GM13977 (cell line): ENCODE measurements at places on chromosomes 16 and 17.

GRCh38 chr17:78206298-78206697 lies 7.8 kb upstream of the BIRC5 start:
- DNase-seq = no peak

DNA sequence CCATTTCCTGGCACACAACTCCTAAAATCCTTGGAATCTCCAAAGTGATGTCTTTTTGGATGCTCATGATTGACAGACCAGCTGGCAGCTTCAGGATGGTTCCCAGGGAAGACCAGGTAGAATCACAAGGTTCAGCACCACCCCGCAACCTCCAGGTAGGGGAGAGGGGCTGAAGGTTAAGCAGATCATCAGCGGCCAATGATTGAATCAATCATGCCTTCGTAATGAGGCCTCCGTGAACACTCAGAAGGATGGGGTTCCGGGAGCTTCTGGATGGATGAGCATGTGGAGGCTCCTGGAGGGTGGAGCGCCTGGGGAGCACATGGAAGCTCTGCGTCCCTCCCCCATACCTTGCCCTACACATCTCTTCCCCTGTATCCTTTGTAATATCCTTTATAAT lies 185.9 kb downstream of the SEC14L1 start:
- DNase-seq = no peak

DNA sequence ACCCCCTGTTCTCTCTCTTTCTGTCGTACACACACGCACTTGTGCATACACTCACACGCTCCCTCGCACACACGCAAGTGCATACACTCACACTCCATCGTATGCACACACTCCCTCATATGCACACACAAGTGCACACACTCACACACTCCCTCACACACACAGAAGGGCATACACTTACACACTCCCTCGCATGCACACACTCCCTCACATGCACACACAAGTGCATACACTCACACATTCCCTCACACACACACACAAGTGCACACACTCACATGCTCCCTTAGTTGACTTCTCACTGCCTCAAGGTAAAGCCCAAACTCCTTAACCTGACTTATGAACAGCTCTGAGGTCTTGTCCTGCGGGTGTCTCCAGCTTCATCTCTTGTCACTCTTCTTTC lies 78.7 kb downstream of the NOG start:
- no peak for DNase-seq

DNA sequence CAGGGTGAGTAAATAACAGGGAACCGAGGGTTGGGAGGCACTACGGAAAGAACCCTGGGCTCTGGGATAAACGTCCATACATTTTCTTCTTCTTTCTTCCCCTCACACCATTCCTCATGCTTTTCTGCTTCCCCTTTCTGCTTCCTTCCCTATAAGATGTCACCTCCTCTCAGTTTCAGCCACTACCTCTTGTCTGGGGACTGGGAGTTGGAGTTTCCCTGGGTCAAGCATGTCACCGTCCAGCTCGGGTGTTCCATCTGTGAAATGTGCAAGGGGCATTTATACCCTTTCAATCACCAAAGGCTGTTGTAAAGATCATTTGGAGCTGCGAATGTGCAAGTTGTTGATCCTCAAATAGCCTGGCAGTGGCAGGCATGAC lies 17.5 kb upstream of the CCL22 start:
- no peak for DNase-seq

GRCh38 chr17:31392856-31393748 lies 1.6 kb downstream of the RAB11FIP4 start:
- DNase-seq = peak; percentile 12

GRCh38 chr16:73126525-73126853 lies 78.6 kb upstream of the ZFHX3 start:
- DNase-seq = no peak

DNA sequence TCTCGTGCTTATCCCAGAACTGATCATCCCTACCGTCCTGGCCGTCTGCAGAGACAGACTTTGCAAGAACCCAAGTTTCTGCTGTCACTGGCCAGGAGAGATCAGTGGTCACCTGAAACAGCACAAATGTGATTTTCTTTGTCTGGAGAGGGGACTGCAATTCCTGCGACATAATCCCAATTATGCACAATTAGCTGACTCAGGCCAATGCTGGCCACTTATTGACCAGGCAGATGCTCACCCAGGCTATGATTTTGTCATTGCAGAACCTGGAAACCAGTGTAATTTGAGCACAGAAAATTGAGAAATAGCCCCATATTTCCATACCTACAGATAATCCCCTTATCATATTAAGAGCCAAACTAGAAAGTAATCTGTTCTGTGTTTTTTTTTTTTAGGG lies 34.7 kb downstream of the SALL1 start:
- DNase-seq = no peak

DNA sequence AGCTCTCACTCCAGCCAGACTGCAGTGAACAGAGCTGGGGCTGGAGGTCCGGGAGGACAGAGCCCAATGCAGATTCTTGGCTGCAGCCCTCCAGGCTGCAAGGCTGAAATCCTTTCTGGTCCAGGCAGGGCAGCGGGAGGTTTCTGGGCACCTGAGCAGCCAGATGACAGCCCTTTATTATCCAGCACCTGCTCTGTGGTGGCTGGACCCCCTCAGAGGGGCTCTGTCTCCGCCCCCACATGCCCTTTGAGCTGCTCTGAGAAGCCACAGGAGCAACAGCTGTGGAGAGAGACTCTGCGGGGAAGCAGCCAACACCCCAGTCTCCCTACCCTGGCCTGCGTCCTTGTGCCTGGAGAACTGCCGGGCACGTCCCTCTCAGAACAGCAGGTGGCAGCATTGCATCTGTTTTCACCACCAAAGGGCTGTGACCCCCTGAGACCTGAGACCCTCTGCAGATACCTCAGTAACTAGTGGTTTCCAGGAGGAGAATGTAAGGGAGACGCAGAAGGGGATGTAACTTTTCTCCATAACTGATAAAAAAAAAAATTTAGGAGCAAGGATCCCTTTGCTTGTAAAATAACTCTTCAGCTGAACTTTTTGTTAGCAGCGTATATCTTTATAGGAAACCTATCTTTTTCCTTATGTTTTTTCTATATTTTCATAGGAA lies 3.7 kb upstream of the CNP start:
- peak; percentile 85 for DNase-seq

- DNase-seq = no peak
Observed at GRCh38 chr17:29068818-29069217, 25.9 kb downstream of the PIPOX start.

DNA sequence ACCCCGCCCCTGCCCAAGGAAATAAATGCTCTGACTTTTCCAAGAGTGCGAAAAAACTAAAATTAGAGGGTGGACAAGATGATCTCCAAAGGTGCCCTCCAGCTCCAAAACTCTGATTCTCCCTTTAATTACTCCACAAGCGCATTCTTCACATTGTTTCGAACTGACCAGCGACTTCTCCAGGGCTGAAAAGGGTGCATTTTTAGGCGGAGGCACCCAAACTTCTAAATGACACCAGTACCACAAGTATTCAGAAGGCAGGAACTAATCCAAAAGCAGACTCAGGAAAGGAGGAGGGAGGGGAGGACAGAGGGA lies 750 bp downstream of the ZFHX3 start:
- DNase-seq = no peak

DNA sequence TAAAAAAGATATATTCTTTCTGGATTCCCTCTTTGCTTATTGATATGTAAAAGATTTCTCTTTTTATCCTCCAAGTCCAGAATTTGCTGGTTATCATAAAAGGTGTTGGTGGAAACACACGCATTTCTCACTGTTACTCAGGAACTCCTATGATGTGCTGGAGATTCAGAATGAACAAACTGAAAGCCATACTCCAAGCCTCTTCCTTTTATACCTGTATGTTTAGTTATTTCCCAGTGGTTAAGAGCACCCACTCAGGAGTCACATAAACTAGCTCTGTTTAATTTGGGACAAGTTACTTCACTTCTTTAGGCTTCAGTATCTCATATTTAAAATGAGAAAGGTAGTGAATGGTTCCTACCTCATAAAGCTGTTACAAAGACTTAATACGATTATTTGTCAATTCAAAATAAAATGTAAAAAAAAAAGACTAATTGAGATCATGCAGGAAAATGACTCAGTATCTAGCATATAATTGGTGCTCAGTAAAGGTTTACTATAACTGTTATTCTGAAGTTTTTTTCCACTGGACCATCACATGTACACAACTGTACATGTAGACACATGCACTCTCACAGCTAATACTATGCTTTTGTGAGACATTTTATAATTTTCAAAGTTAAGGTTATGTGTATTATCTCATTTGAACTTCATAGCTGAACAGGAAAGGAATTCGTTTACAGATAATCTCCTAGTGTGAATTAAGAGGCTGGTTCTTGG lies 47.1 kb downstream of the TNRC6C start:
- DNase-seq = no peak

DNA sequence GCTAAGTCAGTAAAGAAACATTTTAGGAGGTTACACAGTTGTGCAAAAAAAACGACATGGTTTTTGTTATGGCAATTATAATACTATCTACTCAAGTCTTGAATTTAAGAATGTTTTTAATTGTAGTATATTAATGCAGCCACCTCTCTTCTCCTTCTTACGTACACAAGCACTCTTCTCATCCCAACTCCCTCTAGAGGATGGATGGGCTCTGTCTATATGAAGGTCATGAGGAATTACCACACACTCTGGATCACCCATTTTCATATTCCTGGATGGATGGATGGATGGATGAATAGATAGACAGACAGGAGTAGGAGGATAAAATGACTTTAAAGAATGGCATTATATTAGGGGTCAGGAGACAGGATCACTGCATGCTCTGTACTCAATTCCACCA lies 120.0 kb downstream of the PHKB start:
- DNase-seq = no peak

GRCh38 chr16:66375451-66375850 lies 9.0 kb downstream of the CDH5 start:
- no peak for DNase-seq

DNA sequence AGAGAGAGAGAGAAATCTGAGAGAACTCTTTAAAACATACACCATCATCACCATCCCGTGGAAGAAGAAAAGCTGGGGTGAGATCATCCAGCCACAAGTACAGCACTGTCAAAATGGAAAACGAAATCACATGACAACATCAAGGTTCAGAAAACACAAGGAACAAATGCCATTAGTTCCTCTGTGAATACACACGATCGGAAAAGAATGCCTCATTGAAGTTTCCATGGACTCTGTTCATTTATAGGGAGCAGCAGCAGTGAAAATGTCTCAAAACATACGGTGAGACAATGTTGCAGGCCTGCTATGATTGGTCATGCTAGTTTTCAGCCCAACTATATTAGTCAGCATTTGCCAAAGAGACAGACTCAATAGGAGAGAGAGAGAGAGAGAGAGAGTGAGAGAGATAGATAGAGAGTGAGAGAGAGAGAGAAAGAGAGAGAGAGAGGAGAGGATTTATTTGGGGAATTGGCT lies 4.4 kb downstream of the CFAP97D1 start:
- no peak for DNase-seq

DNA sequence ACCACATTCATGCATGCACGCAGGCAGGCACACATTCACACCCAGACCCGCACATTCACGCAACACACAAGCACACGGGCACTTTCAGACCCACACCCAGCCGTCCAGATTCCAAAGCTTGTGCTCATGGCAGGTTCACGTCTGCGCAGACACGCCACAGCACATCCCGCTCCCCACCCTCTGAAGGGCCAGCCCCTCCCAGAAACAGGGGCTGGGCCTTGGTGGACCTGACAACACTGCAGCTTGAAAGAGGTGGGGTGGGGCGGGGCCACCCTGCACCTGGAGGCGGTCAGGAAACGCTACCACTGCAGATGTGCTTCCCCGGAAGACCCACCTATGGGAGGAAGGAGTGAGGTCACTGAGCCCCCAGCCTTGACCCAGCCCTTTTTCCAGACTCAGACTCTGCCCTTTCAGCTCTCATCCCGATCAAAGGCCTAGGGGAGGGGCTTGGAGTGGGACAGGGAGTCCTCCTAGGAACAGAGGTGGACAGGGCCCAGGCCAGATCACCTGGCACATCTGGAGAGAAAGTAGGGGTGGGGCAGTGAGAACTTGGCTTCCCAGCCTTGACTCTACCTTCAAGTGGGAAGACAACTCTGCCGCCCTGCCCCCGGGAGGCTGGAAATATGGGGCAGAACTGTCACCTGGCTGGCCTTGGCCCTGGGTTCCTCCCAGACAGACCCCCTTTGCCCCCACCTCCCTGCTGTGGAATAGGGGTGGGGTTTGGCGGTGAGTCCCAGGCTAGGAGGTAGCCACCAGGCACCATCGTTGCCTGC lies 11.0 kb downstream of the P3H4 start:
- no peak for DNase-seq

DNA sequence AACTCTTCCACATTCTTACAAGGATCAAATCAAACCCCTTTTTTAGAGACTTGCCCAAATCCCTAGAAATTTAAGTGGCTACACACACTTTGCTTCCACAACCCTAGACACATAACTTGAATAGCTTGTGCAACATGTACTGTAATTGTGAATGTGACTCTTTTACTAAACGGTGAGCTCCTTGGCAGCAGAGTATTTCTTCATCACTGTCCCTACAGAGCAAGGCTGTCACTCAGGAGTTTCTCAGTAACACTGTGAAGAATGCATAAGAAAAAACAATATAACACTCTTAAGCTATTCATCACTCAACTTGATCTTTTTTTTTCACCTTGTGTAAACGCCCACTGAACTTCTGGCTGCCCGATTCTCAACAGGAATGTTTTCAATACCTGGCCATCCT lies 53.8 kb upstream of the ADAMTS18 start:
- DNase-seq = no peak

- no peak for DNase-seq
Observed at GRCh38 chr17:74040729-74041128, 162.7 kb upstream of the RPL38 start.

GRCh38 chr17:76640550-76641380 lies 2.8 kb downstream of the ST6GALNAC1 start:
- no peak for DNase-seq

- no peak for DNase-seq
Observed at GRCh38 chr17:58432806-58433573, 15.7 kb upstream of the RNF43 start.

GRCh38 chr17:74526681-74527080 lies 4.6 kb downstream of the CD300LB start:
- no peak for DNase-seq

GRCh38 chr17:60832151-60832585 lies 154.5 kb downstream of the BCAS3 start:
- no peak for DNase-seq

GRCh38 chr17:15658296-15658695 lies 25.8 kb downstream of the TRIM16 start:
- DNase-seq = no peak

GRCh38 chr16:61564716-61565115 lies 471.5 kb downstream of the CDH8 start:
- DNase-seq = no peak

DNA sequence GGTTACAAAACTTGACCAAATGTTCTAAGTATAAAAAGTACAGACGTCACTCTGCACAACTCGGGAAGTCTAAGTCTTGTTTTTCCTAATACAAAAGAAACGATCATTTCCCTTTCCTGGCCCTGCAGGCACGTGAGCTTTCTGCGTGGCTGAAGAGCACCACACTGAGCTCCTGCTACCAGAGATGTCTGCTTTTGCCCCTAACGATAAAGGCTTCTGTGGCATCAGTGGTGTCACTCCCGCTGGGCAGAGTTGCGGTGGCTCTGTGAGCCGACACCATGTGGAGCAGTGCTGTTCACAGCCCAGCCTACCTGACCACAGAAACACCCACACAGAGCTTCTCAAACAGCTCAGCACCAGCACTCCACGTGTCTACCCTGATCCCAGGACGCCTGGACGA lies 20.5 kb downstream of the EMC8 start:
- no peak for DNase-seq
